T1000 (cell line): ENCODE measurements at places on chromosomes 16 and 17.
A peak's percentile ranks its signal among the peaks of the same experiment; 100 is the strongest.

DNA sequence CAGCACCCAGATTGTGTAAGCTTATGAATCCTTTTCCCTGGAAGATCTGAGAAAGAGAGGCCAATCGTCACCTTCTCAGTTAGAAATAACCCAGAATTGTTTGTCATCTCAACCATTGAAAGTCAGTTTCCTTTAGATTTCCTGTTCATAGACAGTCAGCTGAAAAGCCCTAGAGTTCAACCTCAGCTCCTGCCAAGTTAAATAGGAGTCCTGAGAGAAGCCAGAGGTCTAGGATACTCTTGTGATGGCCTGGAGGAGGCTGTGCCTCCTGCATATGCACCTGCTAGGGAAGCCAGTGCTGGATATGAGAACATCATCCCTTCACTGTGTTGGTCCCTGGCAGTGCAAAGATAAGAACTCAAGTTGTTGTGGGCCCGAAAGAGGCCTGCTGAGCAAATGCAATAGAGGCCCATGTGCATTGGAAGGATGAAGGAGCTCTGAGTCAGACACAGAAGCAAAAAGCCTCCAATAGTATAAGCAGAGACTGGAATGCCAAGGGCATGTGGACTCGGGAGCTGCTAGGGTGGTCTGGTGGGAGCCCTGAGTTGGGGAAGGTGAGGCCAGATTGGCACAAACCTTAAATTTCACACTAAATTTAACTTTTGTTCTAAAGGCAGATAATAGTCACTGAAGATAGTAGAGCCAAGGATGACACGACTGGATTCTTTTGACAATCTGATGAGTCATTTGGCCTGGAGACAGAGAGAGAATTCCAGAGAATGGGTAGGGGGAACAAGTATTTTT lies 520.9 kb upstream of the CDH5 start:
- no peak for DNase-seq

- no peak for DNase-seq
These were observed 342.7 kb downstream of the SOX9 start for GRCh38 chr17:72463287-72464102.

GRCh38 chr17:36755586-36755985 lies 154.2 kb downstream of the MRM1 start:
- DNase-seq, result no peak

DNA sequence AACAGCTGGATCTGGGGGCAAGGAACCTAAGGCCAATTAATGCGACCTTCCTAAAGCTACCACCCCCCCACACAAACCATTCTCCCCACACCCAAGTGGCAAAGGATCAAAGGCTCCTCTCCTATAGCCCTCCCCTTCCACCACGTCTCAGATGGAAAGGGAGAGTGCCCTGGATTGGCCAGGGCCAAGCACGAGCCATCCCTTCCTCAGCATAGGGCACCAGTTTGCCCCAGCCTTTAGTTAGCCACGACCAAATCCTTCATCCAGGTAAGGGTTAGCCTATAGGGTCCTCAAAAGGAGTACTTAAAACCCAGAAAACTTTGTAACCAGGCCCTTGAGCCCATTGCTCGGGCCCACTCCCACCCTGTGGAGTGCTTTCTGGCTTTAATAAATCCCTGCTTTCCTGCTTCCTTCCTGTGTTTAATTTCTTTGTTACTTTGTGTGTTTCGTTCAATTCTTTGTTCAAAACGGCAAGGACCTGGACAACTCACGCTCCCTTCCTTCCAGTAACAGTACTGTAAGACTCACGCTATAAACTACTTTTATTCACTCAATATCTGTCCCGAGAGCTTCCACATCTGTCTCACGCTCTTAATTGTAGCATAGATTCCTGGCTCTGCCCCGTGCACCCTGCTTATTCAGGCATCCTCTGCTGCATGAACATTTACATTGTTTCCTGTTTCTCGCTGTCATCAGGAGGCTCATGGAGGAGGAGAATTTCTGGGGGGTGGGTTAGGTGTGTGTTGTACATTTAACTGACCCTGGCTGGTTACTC lies 62.3 kb downstream of the TNFRSF13B start:
- no peak for DNase-seq

DNA sequence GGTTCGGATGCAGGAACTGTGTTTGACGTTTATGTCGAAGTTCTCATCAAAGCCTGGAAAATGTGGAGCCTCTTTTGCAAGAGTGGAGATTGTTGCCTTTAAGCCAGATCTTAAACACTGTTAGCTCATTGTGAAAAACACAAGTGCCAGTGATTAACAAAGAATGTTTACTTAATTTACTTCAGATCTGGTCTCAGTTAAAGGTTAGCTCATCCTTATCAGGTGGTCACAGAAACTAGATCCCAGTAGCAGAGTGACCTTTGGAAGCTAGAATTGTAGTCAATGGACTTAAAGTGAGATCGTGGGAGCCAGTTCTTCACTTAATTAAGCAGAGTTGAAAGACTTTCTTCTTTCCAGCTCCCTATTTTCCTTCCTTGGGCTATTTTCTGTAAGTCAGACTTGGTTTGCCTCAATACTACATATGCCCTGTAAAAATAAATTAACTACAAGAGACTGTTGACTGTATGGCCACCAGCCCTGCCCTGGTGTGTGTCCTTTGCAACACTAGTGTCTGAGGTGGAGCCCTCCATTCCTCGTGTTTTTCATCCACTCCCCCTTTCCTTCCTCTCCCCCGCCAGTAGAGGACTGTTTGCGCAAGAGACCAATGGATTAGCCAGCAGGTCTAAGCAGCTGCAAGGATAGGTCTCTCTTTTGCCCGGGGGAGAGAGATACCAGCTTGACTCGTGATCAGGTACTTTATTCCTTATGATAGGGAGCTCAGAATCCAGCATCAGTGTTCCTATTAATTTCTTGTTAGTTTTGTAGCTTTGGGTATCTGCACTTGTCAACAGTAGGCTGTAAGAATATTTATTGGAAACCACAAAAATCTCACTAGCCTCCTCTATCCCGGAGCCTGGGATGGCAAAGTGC lies 20.2 kb downstream of the FBXO39 start:
- no peak for DNase-seq

- no peak for DNase-seq
These were observed 232.0 kb downstream of the ENGASE start for GRCh38 chr17:79306424-79307318.

- DNase-seq, result no peak
These were observed 162.2 kb downstream of the COPRS start for GRCh38 chr17:31696703-31697325.

DNA sequence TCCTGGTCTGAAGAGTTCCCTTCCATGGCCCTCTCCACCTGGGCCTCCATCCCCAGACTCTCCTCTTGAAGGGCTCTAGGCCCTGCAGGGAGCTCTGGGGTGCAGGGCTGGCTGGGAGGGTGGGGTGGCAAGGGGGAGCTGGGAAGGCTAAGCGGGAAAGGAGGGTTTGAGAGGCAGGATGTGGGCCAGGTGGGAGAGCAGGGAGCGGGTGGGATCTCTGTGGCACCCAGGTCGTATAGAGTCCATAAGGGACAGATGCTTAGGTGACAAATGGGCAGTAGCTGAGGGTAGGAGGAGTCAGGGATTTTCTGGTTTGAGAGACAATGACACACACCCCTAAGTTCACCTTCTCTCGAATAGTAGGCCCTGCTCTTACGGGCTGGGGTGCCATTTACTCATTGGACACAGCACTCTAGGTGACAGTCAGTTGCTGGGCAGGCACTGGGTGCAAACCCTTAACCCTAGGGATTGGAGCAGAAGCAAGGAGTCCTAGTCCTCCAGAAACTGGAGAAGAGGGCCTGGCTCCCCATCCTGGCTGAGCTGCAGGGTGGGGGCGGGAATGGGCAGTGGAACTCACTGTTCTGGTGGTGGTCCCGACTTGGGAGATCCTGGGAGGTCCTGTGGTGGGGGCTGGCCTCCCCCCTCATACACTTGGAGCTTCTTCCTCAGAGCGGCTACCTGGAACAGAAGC lies 15.3 kb downstream of the KIF18B start:
- no peak for DNase-seq

DNA sequence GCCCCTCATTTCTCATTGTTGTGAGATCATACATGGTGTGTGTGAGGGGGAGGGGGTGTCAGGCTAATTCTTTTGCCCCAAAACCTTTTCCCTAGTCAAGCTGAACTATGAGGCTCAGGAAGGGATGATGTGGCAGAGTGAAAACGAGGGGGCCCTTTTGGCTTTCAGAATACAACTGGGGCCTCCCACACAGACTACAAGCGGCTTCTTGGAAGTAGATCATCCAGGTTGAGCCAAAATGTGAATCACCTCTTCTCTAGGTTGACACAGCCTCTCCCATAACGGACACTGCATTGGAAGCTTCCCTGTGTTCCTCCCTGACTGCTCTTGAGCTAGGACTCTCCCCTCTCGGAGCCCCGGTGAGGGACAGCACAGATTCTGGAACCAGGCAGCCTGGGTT lies 2.3 kb upstream of the ALKBH5 start:
- DNase-seq, result no peak

- no peak for DNase-seq
These were observed 5.1 kb upstream of the JPT1 start for GRCh38 chr17:75159196-75160031.

GRCh38 chr17:37274461-37274860 lies 101.3 kb upstream of the C17orf78 start:
- no peak for DNase-seq

- no peak for DNase-seq
These were observed 1.3 kb downstream of the C17orf99 start for GRCh38 chr17:78147315-78147998.

- no peak for DNase-seq
These were observed 61.1 kb downstream of the ADAMTS18 start for GRCh38 chr16:77373726-77374125.

- no peak for DNase-seq
These were observed 12.4 kb downstream of the TEX14 start for GRCh38 chr17:58679263-58680037.

GRCh38 chr17:64262198-64262999 lies 661 bp downstream of the TEX2 start:
- no peak for DNase-seq

GRCh38 chr17:39676198-39676819 lies 8.1 kb downstream of the PNMT start:
- DNase-seq, result no peak

- peak; percentile 18 for DNase-seq
These were observed 5.2 kb upstream of the GRIN2C start for GRCh38 chr17:74864866-74865395.

DNA sequence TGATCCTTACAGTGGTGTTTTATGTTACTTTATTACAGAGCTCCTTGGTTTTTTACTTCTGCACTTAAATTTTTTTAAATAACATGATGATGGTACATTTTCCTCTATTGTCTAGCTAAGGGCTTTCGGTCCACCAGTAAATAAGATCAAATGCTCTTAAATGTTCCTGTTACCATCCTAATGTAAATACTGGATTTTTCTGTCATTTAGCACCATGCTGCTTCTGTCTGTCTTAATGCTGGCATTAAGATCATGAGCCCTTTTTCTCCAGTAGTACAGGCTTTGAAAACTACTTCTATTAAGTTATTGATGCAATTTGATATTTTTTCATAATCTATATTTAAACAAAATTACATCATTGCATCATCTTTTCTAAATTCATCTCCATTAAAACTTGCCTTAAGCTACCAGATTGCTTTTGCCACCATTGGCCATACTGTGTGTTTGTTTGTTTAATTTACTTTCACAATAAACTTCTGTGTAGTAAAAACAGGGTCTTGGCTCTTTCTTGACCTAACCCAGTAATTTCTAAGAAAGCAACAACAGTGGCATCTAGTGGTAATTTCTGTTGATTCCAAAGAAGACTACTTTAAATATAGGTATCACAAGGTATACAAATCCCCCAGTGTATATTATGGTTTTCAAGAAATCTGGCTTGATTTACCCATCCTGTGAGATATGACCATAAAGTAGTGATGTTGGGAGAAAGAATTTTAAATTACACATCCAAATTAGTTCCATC lies 9.0 kb upstream of the PHAF1 start:
- DNase-seq, result no peak

DNA sequence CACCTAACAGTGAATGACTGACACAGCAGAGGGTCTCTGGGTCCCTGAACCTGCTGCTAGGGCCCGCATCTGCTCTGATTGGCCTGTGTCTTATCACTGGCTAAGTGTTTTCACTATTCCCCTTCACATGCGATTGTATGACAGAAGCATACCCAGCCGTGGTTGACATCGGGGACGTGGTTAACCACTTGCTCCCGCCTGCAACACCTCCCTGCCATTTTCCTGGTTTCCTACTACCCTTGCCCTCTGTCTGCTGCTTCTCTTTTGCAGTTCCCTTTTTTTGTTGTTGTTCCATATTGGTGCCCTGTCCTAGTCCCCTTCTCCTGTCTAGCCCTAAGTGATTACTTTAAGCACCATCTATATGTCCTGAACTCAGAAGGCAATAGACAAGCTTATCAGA lies 177.0 kb downstream of the RGS9 start:
- no peak for DNase-seq

- DNase-seq, result no peak
These were observed 139.7 kb downstream of the SLC39A11 start for GRCh38 chr17:72952641-72953315.

- DNase-seq, result no peak
These were observed 37.3 kb upstream of the FA2H start for GRCh38 chr16:74811911-74812310.

- DNase-seq, result no peak
These were observed 91.5 kb downstream of the UTP18 start for GRCh38 chr17:51351890-51352289.

DNA sequence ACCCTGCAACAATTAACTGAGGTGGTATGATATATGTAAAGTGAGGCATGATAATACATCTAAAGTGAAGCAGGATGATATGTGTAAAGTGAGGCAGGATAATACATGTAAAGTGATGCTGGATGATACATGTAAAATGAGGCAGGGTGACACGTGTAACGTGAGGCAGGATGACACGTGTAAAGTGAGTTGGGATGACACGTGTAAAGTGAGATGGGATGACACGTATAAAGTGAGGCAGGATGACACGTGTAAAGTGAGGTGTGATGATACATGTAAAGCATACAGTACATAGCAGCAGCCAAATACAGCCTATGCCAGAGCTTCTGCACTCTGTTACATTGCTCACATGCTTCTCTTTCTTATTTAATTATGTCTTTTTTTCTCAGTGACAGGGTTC lies 184.4 kb upstream of the FOXF1 start:
- DNase-seq, result no peak

- DNase-seq, result peak; percentile 68
These were observed 550 bp upstream of the RNF213 start for GRCh38 chr17:80260069-80260535.
